ENCODE measurements at places on chromosomes 6 and 20.
A peak's percentile ranks its signal among the peaks of the same experiment; 100 is the strongest.

- H3K27ac ChIP-seq, result no peak overlapping the region
- no peaks in the 10 kb centered on the region for H3K27me3 ChIP-seq
- H3K4me3 ChIP-seq, result no peak overlapping the region
- H3K36me3 ChIP-seq, result peaks cover 6% of the 10 kb centered on the region
Observed at GRCh38 chr20:2140561-2140960, 38.9 kb downstream of the STK35 start.

DNA sequence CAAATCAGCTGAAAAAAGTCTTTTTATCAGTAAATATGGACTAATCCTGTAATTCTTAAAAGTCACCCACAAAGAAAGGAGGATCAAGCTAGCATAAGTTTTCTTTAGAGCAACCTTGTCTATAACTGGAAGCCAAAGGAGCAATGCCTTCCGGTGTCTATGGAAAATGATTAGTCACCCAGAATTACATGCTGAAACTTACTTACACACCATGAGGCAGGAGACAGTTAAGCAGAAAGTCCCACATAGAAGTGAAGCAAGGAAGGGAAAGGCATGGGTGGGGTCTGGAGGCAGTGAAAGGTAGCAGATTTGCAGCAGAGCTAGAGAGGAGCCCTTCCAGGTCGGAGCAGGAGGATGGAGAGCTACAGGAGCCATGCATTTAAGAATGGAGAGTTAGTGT is 153.7 kb upstream of the RIPOR2 start:
- no peaks in the 10 kb centered on the region for H3K27me3 ChIP-seq
- no peak overlapping the region for H3K4me3 ChIP-seq
- peaks cover 41% of the 10 kb centered on the region for H3K36me3 ChIP-seq
- H3K27ac ChIP-seq, result peak overlapping the region; percentile 83

DNA sequence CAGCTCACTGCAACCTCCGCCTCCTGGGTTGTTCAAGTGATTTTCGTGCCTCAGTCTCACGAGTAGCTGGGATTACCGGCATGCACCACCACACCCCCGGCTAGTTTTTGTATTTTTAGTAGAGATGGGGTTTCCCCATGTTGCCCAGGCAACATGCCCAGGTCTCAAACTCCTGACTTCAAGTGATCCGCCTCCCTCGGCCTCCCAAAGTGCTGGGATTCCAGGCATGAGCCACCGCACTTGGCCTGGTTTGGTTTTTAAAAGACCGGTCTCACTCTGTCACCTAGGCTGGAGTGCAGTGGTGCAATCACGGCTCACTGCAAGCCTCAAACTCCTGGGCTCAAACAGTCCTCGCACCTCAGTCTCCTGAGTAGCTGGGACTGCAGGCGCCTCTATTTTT is 40.1 kb downstream of the VSTM2L start:
- no peaks in the 10 kb centered on the region for H3K27me3 ChIP-seq
- no peak for DNase-seq
- no peaks in the 10 kb centered on the region for H3K36me3 ChIP-seq
- no peak overlapping the region for H3K4me3 ChIP-seq
- no peaks in the 10 kb centered on the region for H3K4me1 ChIP-seq

DNA sequence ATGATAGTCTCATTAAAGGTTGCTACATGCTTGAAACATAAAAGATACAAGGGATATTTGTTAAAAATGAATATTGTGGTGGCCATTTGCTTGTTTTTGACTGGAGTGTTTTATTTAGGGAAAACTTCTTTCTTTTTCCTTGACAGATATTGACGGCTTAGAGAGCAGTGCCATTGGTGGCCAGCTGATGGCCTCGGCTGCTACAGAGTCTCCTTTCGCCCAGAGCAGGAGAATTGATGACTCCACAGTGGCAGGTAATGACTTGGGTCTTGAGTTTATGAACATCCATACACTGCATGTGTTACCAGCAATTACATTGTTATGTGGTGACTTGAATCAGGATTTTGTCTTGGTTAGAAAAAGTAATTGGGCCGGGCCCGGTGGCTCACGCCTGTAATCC is 67.5 kb upstream of the PBOV1 start:
- no peak overlapping the region for H3K4me3 ChIP-seq
- no peak overlapping the region for H3K27ac ChIP-seq
- H3K27me3 ChIP-seq, result no peaks in the 10 kb centered on the region
- no peaks in the 10 kb centered on the region for H3K36me3 ChIP-seq

GRCh38 chr6:86477500-86478148 is 459.7 kb upstream of the HTR1E start:
- no peaks in the 10 kb centered on the region for H3K27me3 ChIP-seq
- H3K4me1 ChIP-seq, result no peaks in the 10 kb centered on the region
- no peak overlapping the region for H3K4me3 ChIP-seq
- H3K27ac ChIP-seq, result no peak overlapping the region

- peaks cover 3% of the 10 kb centered on the region for H3K27me3 ChIP-seq
- peaks cover 24% of the 10 kb centered on the region for H3K4me1 ChIP-seq
- H3K27ac ChIP-seq, result no peak overlapping the region
Observed at GRCh38 chr20:49663112-49663511, 50.6 kb downstream of the B4GALT5 start.

DNA sequence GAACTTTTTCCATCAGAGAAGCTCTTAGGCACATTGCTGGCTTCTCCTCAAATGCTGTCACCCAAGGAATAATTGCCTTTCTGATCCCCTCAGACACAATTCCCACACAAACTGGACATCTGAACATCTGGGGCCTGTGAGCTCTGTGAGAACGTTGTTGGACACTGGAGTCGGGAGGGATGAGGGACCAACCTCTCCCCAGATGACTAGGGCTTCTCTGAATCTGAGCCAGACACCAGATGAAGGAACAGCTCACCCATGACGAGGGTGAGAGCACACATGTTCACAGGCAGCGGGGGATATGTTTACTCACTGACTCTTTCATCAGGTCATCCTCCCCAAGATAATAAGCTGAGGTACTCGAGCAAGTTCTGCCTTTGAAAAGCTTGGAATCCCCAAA is 283.9 kb upstream of the SUPT3H start:
- H3K27me3 ChIP-seq, result peaks cover 22% of the 10 kb centered on the region
- H3K36me3 ChIP-seq, result peaks cover 3% of the 10 kb centered on the region
- no peak overlapping the region for H3K27ac ChIP-seq

DNA sequence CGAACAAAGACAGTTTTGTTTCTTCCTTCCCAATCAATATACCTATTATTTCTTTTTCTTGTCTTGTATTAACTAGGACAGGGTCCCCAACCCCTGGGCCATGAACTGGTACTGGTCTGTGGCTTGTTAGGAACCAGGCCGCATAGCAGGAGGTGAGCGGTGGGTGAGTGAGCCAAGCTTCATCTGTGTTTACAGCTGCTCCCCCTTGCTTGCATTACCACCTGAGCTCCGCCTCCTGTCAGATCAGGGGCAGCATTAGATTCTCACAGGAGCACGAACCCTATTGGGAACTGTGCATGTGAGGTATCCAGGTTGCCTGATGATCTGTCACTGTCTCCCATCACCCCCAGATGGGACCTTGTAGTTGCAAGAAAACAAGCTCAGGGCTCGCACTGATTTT is 151.9 kb downstream of the CDKAL1 start:
- H3K27me3 ChIP-seq, result no peaks in the 10 kb centered on the region
- H3K36me3 ChIP-seq, result peaks cover 1% of the 10 kb centered on the region
- no peak overlapping the region for H3K27ac ChIP-seq
- H3K4me3 ChIP-seq, result no peak overlapping the region

DNA sequence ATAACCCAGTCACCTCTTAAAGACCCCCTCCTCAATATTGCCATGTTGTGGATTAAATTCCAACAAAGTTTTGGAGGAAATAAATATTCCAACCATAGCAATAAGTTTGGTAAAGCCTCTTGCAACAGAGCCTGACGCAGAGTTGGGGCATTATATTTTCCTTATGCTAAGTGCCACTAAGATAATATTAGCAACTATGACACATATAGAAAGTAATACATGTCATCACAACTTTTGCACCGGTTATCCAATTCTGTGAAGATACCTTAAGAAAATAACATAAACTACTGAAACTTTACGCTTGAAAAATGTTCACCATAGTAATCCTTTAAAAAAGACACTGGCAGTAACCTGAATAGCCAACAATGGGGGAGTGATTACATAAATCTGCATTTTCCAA is 52.2 kb upstream of the TRERF1 start:
- H3K36me3 ChIP-seq, result no peaks in the 10 kb centered on the region
- H3K27me3 ChIP-seq, result peaks cover 7% of the 10 kb centered on the region
- no peak for DNase-seq

GRCh38 chr6:159996626-159997497 is 28.0 kb downstream of the IGF2R start:
- no peak overlapping the region for H3K27ac ChIP-seq
- no peaks in the 10 kb centered on the region for H3K27me3 ChIP-seq
- H3K36me3 ChIP-seq, result peaks cover 72% of the 10 kb centered on the region
- H3K4me1 ChIP-seq, result peaks cover 55% of the 10 kb centered on the region
- DNase-seq, result no peak

- H3K27ac ChIP-seq, result no peak overlapping the region
- no peak overlapping the region for H3K4me3 ChIP-seq
- DNase-seq, result no peak
- no peaks in the 10 kb centered on the region for H3K4me1 ChIP-seq
- H3K36me3 ChIP-seq, result no peaks in the 10 kb centered on the region
- no peaks in the 10 kb centered on the region for H3K27me3 ChIP-seq
Observed at GRCh38 chr6:47254906-47255305, 54.8 kb downstream of the TNFRSF21 start.
